CD4-positive, alpha-beta T cell treated with Interleukin-6 at 100 ng/mL for 8 hours (primary cell): ENCODE measurements at places on chromosomes 16 and 17.

- DNase-seq = no peak
These were observed 3.9 kb downstream of the GCGR start for GRCh38 chr17:81807839-81808238.

DNA sequence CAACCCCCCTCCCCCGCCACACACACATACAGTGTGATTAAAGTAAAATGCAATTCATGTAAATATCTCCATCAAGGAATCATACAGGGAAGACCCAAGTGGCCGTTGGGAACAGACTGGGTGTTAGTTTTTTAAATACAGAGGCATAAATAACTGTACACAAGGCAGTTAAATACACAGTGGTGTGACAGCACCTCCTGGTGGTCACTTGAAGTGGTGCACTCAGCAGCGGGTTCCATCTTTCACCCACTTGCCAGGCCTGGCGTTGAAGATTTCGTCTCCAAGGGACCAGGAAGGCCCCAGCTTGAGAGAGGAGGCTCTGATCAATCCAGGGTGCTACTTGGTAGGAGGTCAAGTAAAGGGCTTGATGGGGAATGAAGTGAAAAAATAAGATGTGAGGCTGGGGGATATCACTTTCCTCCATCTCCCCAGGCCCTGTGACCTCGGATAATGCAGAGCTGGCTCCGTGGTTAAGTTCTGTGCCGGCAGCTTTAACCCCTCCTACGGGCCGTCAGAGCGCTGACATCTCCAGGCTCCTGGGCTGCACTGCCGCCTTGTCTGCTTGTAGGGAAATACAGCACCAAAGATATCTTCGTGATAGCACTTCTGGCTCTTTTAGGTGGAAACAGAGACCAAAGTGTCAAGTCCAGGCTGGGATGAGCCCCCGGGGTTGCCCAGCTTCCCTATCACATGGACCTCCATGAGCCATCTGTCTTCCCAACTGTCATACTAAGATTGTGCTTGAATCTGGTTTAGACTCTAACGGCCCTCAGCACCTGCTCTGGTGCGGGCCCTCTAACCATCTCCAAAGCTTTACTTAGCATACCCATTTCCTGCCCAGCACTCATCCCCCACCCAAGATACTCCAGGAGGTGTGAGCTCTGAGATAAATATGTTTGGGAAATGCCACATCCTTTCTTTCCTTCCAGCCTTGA is 20.7 kb downstream of the LGALS9 start:
- peak; percentile 52 for DNase-seq

DNA sequence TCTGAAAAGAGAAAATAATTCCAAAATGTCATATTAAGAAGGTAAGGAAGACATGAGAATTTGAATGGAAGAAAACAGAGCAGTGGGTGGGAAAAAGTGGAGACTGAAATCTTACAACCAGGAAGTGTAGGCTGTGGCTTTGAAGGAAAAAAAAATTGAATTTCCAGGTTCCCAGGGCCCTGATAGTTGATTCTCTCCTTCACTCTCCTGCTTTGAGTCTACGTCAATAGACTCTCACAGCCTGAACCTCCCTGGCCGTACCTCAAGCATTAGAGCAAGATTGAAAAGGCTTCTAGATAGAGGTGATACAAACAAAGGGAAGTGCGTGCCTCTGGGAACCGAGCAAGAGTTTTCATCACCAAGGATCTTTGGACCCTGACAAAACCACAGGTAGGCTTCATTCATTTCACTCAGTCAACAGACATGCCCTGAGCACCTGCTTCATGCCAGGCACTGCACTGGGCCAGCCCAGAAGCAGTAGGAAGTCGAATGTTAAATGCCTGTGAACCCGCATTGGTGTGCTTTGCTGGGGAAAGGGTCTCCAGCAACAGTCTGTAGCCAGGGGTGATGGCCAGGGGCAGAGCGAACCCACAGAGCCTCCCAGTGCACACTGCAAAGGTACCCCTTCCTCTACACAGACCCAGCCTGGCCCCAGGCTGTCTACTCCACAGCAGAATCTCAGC is 163.9 kb downstream of the SLC39A11 start:
- DNase-seq = no peak

DNA sequence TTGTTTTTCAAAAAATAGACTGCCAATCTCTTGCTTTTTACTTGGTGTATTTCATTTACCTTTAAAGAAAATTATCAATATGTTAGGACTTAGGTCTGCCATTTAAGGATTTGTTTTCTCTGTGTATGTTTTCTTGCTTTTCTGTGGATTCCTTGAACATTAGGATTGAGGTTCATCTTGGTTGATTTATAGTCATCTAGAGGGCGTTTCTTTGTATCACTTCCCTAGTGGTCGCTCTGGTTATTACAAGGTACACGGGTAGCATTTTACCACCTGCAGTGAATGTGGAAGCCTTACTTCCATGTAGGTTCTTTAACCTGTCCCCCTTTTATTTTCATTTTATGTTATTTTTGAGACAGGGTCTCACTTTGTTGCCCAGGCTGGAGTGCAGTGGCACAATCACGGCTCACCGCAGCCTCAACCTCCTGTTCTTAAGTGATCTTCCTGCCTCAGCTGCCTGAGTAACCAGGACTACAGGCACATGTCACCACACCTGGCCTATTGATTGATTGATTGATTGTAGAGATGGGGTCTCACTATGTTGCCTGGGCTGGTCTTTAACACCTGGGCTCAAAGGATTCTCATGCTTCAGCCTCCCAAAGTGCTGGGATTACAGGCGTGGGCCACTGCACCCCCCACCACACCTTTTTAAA is 35.2 kb upstream of the CBX4 start:
- peak; percentile 44 for DNase-seq

- no peak for DNase-seq
These were observed 32.0 kb upstream of the B4GALNT2 start for GRCh38 chr17:49100601-49101000.
